Stimulated activated naive CD4-positive, alpha-beta T cell treated with Interleukin-2 at 50 U/mL for 16 hours (primary cell): ENCODE measurements at places on chromosomes 5 and 9.

GRCh38 chr5:78758169-78758839 lies 109.7 kb upstream of the LHFPL2 start:
- no peak for DNase-seq

DNA sequence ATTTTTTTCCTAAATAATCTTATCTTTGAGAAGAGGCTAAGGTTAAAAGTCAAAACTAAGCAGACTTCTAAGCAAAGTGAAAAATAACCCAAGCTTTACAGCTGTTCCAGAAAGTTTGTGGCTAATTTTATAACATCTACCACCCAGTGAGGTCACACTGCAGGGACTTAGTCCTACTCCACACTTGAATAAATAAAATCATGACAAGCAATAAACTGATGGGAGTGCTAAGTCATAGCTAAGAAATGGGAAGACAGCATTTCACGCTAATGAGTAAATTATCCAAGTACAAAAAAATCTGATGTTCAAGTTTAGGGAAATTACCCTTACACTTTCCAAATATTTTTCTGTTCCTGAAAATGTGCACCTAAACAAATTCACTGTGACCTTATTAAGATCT lies 47.7 kb downstream of the ZNF608 start:
- no peak for DNase-seq

- no peak for DNase-seq
Measured at GRCh38 chr9:21815643-21816042, 13.2 kb downstream of the MTAP start.

DNA sequence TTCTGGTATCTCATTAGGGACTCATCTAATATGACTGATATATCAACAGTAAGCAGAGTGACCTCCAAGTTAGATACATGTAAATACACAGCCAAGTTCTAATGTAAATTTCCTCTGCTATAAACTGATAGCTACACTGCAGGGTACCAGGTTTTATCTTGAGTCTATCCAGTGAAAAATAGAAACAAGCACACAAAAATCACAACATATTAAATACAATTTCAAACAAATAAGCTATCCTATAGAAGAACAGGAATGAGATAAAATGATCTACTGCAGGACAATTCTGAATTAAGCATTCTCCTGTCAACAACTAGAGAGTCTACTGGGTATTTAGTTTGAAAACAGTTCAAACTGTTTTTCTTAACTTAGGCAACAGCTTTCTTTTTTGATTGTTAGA lies 42.7 kb downstream of the NR3C1 start:
- DNase-seq: no peak

DNA sequence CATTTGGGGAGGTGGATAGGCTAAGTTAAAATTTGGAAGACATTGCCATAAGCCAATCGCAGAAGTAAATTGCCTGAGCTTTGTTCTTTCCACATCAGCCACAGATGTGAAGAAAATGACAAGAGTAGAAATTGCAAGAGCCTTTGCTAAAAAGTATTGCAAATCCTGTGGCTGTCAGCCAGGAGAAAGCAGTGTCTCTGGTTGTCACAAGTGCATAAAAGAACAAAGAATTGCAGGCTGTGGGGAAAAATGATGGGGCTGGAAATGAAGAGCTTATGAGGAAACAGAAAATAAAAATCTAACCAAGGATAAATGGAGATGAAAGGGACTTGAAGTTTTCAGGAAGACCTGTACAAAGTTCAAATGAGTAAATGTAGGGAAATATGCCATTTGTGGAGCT lies 344.8 kb downstream of the CSNK1G3 start:
- no peak for DNase-seq
